ENCODE measurements at places on chromosomes 5 and 9.

DNA sequence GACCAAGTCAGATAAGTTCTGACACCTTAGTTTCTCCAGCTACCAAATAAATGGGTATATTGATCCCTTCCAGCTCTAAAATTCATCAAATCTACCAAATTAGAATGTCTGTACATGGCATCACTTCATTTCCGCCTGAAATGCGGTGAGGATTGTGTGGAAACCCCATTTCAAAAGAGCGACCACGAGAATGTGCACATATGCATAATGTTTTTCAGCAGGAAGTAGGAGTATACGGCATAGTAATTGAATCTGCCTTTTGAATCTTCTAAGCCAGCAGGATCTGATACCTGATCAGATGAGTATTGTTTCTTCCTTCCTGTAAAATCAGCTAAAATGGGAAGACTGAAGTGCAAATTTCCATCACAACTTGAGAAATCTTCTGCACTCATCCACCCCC, 418.6 kb downstream of the TMEM38B start:
- DNase-seq: no peak

GRCh38 chr5:132254321-132254977, 3.0 kb upstream of the PDLIM4 start:
- DNase-seq: no peak

DNA sequence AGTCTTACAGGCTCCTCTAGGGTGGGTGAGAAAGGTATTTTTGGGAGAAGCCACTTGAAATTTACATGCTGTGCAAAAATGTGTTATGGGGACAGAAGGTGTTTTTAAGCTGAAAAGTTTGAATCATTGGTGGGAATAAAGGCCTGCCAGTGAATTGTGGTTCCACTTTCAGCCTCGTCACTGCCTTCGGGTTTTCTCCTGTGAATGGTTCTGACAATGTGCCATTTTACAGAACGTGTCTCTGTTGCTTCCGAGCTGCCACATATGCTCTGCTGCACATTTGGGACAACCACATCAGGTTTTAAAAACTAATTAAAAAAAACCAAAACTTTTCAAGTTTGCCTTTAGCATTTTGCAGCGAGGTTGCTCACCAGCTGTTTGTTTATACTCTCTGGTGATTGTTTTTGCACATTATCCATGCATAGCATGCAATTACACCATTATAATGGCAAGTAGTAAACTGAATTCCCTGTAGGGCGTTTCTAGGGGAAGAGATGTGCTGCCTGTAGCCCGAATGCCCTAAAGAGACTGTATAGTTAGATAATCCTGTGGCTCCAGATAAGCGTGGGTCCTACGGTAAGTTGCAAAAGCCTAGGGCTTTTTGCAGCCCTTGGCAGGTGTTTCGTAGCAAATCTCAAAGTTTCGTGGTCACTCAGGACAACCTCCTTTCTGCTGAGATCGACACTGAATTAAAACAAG, 40.1 kb upstream of the SUB1 start:
- DNase-seq: no peak

DNA sequence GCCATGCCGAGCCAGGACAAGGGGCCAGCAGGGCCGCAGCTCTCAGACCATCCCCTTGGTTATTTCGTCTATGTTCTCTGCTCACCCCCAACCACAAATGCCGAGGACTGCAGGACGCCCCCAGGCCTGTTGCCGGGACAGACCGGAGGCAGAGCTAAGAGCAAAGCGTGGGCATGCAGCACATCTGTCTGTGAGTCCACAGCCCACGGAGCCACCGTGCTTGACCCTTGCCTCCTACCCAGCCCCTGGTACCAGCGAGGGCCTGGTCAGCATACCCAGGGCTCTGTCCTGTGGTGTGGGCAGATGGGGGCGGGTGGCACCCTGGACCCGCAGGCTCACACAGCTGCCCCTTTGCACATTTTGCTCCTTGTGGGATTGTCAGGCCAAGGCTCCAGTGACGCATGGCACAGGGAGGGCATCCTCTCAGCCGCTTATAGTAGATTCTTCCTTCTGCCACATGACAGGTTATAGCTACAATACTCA, 4.7 kb downstream of the BRD3 start:
- no peak for DNase-seq

DNA sequence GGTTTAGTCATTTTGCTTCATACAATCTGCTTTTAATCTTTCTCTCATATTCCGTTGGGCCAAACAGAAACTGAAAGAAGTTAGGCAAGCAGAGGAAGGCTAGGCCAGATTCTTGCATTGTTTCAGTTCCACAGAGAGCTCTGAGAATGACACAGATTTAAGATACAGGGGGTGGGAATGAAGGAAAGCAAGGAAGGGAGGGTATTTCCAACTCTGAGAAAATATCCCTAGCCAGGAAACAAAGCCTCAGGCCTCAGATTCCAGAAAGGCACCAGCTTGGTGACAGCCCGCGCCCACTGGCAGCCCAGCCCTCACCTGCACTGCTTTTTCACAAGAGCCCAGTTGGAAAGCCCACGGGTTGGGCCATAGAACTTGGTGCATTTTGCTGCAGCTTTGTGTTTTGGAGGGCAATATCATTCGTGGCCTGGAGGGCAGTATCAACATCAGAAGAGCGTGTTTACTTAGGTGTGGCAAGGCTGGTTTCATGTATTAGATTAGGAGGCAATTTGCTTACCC, 63.5 kb downstream of the ENC1 start:
- DNase-seq: no peak

DNA sequence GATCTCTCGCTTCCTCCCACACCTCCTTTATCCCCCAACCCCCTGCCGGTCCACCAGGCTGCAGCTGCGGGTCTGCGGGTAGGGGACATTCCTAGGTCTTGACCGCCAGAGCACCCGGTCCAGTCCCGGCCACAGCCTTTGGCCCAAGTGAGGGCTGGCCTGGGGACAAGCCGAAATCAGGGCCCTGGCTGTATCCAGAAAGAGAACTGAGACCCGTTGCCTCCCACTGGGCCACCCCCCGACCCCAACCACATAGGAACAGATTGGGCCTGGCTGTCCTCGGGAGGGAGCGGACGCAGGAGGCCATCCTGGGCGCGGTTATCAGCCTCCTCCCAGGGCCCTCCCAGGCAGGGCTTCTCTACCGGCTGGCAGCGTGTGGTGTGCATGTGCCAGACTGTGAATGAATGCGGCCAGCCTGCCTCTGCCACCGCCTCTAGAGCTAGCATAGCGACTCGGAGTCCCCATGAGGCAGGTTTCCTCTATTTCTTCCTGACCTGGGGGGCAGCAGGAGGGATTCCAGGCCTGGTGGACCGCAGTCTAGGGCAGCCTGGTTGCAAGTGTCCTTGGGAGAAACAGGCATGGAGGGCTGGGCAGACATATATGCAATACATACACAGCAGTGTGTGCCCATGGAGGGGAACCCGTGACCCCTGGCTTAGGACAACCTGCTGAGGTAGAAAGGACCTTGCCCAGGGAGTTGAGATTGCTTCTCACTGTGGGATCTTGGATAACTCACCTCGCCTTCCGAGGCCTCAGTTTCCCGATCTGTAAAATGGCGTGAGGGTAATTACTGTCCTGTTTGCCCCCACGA, 1.2 kb downstream of the N4BP3 start:
- no peak for DNase-seq
